Stimulated activated CD8-positive, alpha-beta memory T cell treated with anti-CD3 and anti-CD28 coated beads, Interleukin-7, amount 100 ng/mL, for 24 hours (primary cell): ENCODE measurements at places on chromosomes 11 and 22.
A peak's percentile ranks its signal among the peaks of the same experiment; 100 is the strongest.

GRCh38 chr11:102546923-102547471 lies 16.4 kb upstream of the MMP7 start:
- DNase-seq: no peak

DNA sequence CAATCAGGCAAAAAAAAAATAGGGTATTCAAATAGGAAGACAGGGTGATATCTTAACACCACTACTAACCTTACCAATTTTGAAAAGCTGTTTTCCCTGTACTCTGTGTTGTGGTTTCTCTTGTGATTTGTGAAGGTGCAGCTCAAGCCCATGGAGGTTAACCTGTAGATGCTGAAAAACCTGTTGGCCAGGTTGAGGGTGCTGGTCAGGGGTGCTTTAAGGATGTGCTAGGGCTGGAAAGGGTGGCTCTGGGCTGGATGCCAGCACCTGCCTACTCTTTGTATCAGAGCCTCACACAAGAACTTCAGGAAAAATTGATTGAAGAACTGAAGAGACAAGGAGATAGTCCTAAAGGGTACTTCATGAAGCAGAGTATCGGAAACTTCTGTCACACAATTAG lies 18.3 kb upstream of the OR5M8 start:
- no peak for DNase-seq

- no peak for DNase-seq
These were observed 9.3 kb downstream of the APOBEC3H start for GRCh38 chr22:39106326-39106725.

- no peak for DNase-seq
These were observed 17.1 kb upstream of the GNAZ start for GRCh38 chr22:23053051-23053707.

DNA sequence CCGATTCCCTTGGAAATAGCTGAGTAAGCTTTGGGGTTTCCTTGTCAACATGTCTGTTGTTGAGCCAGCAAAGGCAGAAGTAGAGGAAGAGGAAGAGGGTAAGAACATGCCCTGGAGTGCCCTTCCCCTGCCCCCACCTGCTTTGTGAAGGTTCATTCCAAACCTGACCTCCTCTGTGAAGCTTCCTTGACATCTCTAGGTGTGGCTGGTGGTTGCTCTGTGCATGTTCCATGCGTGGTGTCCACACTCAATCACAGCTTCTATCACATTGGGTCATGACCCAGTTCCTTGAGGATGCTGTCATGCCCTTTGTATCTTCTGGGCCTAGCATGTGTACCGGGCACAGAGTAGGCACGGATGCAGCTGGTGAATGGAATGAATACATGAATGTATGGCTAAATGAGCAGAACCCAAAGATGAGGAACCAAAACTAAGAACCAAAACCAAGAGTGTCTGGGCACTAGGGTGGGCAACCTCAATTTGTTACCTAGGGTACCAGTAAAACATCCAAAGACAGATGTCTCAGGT lies 23.7 kb upstream of the FXYD6 start:
- no peak for DNase-seq

- DNase-seq: no peak
These were observed 864.3 kb downstream of the BRD1 start for GRCh38 chr22:48963405-48963804.

- DNase-seq: no peak
These were observed 32.6 kb downstream of the RTN4R start for GRCh38 chr22:20235389-20235991.

DNA sequence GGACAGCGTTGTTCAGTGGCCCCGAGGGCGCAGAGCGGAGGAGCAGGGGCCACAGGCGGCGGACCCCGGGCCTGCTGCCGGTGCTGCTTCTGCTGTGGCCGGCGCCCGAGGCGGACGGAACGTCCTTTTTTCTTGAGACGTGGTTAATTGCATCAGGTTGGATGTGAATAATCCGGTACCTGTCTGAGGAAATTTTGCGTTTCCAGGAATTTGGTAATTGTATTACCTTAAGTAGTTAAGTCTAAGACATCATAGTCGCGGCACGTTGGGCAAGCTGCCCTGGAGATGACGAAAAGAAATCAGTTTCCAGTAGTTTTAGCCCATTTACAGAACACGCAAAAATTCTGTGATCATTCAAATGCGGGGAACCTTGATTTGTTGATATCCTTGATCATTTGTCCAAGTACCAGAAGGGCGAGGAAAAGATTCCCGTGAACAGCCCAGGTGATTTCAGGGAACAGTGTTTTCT lies 789 bp downstream of the SPECC1L start:
- DNase-seq: no peak

- no peak for DNase-seq
These were observed 149.1 kb downstream of the MAML2 start for GRCh38 chr11:96193745-96194443.

DNA sequence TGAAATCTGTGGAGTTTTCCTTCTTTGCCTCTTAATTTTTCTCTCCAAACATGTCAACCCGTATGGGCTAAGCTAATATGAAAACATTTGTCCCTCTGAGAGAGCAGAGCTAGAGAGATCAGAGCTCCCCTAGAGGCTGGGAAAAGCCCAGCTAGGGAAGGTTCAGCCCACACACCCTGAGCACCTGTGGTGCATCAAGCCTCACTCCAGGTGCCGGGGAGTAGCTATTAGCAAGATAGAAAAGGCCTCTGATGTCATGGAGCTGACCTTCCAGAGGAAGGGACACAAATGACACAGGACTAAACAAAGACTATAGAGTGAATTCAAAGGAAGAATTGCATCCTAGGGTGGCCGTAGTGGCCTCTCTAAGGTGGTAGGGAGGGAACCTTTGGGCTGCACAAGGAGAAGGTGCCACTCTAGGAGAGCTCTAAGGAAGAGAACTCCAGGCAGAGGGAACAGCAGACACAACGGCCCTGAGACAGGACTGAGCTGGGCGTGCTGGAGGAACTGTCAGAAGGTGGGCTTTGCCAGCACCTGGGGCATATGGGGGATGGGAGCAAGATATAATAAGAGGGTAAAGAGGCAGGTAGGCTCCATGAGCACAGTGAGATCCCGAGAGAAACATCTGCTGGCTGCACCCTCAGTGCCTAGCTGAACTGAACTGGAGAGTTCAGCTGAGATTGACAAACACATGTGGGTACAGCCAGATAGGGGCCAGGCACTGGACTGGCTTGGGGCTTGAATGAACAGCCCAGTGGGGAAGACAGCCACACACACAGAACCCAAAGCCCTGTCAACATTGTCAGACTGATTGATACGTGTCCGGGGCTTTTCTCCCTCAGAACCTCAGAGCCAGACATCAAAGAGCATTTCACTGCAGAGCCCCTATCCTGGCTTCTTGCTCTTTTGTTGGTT lies 65.5 kb upstream of the DRD2 start:
- no peak for DNase-seq

- no peak for DNase-seq
These were observed 35.9 kb downstream of the RPL3 start for GRCh38 chr22:39283322-39284141.

DNA sequence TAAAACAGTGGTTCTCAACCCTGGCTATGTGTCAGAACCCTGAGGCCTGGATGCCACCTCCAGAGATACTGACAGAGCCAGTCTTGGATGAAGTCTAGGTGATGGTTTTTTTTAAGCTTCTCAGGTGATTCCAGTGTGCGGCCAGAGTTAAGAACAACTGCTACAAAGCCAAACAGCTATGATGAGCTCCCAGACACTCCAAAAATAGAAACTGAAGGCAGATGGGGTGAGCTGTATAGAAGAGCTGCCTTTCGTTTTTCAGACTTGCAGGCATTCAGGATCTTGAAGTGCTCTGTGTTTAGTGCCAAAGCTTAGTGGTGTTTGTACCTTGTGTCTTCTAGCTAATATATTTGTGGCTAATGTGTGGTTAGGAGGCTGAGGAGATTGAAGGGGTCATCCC lies 14.2 kb downstream of the SCUBE2 start:
- no peak for DNase-seq

DNA sequence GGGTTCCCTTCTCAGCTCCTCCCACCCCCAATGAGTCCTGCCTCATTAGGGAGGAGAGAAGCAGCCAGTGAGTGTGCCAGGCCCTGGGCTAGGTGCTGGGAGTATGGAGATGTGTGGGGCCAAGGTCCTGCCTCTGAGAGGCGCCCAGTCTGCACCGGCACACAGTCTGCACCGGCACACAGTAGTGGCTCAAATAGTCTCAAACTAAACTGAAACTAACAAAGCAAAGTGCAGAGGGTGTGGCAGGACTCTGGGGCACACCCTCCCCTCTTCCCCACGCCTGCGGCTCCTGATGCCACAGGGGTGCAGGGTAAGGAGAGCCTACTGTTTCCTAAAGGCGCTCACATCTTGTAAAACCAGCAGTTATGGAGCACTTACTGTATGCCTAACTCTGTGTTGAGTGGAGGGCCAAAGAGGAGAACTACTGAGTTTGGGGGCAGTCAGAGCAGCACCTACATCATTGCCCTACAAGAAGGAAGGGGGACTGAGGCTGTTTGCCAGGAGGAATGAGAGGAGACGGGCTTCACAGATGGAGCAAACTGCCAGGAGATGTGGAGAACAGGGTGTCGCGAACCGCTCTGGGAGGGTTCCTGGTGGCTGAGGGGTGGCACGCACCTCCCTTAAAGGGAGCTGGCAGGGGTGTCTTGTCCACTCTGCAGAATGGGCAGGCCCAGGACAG lies 939 bp upstream of the SH3BP1 start:
- DNase-seq: no peak

GRCh38 chr11:126163074-126163700 lies 48.3 kb downstream of the RPUSD4 start:
- no peak for DNase-seq

DNA sequence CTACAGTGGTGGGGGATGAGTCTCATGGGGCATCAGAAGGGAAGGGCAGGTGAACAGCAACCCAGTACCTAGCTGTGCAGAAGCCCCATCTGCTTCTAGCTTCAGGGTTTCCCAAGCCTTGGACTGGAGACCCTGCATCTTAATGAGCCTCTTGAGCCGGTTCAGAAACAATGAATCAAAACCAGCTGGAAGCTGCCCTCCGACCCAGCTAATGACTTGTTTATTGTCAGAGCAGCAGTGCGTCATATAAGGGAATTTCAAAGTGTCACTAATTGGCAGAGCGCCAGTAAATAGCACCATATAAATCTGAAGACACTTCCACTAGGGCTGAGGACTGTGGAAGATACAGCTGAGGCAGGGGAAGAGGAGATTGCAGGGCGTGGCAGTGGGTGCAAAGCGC lies 57.5 kb downstream of the RPUSD4 start:
- no peak for DNase-seq

DNA sequence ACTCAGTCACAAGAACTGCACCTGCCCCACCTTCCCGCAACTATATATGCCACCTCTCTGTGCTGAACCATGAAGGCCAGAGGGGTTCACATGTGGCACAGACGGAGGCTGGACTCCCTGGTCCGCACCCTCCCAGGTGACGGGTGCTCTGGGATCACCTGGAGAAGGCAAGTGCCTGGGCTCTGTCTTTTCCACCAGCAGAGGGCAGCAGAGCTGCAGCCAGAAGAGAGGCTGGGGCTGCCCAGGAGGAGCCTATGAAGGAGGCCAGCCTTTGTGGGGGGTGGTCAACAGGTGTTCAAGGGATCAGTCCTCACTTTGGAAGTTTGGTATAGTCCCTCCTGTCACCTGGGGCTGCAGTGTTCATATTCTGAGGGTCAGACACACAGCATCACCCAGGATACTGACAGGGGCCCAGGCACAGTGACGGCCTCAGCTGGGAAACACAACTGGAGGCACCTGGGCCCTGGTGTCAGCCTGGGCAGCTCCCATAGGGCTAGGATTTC lies 39.2 kb upstream of the IGLL5 start:
- peak; percentile 46 for DNase-seq
